C1 segment of cervical spinal cord (tissue), 14 donors: ENCODE measurements at places on chromosomes 4 and X.
A peak's percentile ranks its signal among the peaks of the same experiment; 100 is the strongest.

GRCh38 chr4:87975466-87975865 lies at the start of gene SPP1:
Gene SPP1, plus strand, starts transcription at chr4:87975714. Its CDS starts 1,182 bp downstream, at chr4:87976896.
- peak; percentile 74 for DNase-seq

- no peak for DNase-seq
These were observed 86.8 kb downstream of the SH2D1A start for GRCh38 chrX:124433186-124433585.

DNA sequence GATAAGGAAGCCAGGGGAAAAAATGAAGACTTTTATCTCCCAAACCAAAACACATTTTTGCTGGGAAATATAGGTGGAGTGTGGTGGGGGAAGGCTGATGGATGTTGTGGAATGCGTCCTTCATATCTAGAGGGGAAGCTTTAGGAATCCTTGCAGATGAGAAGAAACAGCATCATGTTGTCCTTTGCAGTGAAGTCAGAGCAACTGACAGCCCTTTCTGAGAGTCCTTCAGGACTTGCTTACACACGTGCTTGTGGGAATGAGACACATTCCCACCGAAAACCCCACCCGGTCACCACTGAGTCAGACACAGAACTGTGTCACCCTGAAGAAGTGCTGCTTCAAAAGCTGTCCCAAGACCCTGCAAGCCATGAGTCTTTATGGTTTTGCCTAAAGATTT lies 81.5 kb downstream of the SHROOM2 start:
- no peak for DNase-seq

DNA sequence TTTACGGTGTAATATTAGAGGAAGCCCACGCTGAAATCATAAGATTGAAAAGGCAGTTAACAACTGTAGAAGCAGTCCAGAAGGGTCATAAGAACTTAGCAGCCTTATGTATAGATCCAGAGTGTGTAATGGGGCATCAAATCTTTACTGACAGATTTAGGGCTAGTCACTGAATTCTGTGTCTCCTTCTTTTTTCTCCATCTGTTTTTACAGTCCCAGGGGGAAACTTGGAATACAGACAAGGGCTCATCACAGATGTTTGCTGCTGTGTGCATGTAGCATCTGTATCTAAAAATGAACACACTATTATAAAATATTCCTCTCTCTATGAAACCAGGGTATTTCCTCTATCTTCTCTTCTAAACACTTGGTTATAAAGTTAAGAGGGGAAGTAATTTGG lies 43.9 kb downstream of the CYSLTR1 start:
- no peak for DNase-seq

DNA sequence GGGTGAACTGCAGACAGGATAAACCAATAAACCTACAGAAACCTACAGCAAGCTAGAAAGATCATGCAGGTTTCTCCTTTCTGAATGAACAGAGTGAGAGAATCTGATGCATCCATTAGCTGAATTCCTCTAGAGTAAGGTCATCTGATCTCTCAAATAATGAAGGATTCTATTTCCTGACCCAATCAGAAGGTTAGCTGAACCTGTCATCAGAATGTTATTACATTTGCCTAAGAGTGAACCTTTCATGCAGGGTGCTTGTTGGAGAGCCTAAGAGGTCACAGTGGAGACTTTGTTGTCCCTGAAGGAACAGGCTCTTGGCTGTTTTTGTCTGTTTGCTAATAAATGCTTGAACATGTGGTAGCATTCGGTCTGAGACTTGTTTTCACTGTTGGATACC lies 24.0 kb downstream of the MEPE start:
- DNase-seq, result no peak

DNA sequence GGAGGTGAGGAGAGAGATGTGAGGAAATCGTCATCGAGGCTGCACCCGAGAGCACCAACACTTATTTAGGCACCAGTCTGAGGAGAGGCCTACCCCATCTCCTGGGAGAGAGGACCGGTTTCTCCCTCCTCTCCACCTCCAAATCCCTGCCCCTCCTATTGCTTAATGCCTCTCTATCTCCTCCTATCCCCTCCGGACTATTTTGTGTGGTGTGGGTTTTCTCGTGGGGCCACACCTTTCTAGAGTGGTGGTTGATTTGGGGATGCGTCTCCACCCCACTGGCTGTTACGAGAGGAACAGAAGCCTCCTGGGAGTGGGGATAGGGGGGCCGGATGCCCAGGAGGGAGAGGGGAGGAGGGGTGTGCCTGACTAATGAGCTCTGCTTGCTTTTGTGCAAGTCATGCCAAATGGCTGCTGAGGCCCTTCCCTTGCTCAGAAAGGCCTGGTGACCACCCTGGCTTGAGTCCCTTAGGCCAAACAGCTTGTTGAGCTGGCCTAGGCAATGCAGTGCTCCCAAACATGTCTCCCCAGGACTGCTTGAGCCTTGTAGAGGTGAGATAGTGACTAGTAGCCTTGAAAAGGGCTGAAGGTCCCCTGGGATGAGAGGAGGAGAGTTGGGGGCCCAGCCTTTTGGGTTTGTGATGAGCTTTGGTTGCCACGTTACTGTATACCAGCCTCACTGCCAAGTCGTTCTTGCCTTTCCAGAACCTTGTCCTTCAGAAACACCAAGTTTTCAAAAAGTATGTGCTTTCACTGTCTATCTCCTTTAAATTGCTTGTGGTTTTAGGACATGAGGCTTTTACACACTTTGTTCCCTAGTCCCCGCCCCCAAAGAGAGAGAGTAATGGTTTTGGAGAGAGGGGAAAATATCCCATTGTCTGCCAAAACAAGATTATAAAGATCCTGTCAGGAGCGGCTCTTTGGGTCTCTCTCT lies 1.2 kb downstream of the MSN start:
- peak; percentile 20 for DNase-seq

GRCh38 chr4:6747294-6748051 lies 31.5 kb downstream of the BLOC1S4 start:
- no peak for DNase-seq

- DNase-seq, result peak; percentile 62
These were observed 1.0 kb downstream of the CNOT6L start for GRCh38 chr4:77818073-77818601.

- DNase-seq, result no peak
These were observed 31.0 kb downstream of the TMEM131L start for GRCh38 chr4:153497091-153497531.

DNA sequence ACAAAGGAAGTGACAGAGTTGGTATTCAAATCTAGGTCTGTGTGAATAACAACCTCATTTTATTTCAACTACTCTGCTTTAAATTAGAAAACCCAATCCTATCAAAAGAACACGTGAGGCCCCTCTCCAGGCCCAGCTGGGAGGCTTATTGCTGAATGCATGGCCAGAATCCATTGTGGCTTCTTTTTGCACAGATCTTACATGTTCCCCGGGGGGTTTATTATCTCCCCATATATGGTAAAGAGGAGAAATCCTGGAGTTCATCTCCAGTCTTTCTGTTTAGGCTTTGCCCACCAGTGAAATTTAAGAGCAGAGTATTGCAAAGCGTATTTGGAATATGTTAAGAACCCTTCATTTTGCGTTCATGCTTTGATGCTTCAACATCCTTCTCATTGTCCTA lies 655.6 kb downstream of the IL1RAPL1 start:
- no peak for DNase-seq
